RWPE1 (cell line): ENCODE measurements at places on chromosomes 3 and 15.

GRCh38 chr3:40588406-40588805, 63.6 kb downstream of the ZNF621 start:
- peak; percentile 13 for DNase-seq

- peak; percentile 13 for DNase-seq
Measured at GRCh38 chr3:60555686-60556354, 695.4 kb downstream of the FHIT start.

- DNase-seq = no peak
Measured at GRCh38 chr3:13871791-13872190, 8.1 kb downstream of the WNT7A start.

GRCh38 chr3:112555535-112556170, 6.1 kb downstream of the ATG3 start:
- DNase-seq = no peak

- no peak for DNase-seq
Measured at GRCh38 chr15:41258750-41259471, 27.8 kb downstream of the CHP1 start.

DNA sequence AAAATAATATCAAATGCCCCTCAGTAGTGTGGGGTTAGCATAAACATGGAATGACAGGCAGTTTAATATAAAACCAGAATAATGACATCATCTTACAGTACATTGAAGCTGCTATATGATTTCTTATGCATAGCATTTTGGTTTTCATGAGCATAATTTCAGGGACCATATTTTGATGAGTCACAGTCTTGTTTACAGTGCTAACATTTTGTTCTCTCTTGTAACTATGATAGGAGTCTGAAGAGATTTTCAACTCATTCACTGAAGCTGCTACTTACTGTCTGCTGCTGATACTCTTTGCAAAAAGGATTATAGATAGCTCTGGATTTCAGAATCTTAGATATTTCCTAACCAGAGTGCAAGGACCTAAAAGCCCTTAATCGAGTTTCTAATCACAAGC, 92.6 kb upstream of the CCDC54 start:
- peak; percentile 5 for DNase-seq
